ENCODE measurements at places on chromosomes 5 and 9.

- DNase-seq = no peak
Observed at GRCh38 chr5:139383275-139383992, at the start of gene SLC23A1. Gene SLC23A1 (minus strand): TSS chr5:139383297. CDS start chr5:139383253, 44 bp downstream.

DNA sequence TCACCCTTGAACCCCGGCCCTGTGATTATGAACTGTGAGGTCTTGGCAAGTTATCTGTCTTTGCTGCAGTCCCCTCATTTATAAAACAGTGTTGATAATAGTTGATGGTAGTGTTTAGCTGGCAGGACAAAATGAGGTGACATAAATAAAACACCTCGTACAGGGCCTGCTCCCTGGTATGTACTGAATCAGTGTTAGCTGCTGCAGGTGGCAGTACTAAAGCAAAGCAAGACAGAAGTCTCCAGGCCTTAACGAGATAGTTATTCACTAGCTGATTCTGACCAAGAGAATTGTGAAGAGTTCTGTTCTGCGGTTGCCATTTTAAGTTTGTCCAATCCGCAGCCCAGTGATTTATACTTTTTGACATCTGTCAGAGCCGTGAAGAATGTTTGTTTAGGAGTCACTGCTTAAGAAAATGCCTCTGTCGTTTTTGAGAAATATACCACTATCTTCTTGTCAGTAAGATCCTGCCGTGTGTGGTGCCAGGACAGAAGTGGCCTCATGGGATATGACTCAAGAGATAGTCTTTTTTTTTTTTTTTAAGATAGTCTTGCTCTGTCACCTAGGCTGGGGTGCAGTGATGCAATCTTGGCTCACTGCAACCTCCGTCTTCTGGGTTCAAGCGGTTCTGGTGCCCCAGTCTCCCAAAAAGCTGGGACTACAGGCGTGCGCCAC is 75.9 kb downstream of the KDM4C start:
- no peak for DNase-seq

- DNase-seq = no peak
Observed at GRCh38 chr9:107239474-107239873, 43.6 kb upstream of the RAD23B start.

DNA sequence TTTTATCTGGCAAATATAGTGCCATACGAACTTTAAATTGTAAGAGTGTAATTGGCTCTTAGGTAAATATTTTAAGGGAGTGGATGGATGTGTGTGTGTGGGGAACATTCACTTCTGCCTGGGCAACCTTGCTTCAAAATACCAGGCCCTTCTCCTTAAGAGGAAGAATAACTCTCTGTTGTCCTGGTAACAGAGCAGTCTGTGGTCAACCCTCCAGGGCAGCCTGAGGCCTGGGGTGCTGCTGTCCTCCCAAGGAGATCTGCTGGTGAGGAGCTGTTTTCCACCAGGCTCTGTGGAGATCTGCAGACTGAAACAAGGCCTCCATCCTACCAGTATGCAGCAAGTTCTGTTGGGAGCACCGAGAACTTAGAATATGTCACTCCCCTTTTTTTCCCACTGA is 325.2 kb downstream of the PSAT1 start:
- DNase-seq = no peak

GRCh38 chr5:37247496-37247895 is 1.7 kb downstream of the CPLANE1 start:
- DNase-seq = no peak

DNA sequence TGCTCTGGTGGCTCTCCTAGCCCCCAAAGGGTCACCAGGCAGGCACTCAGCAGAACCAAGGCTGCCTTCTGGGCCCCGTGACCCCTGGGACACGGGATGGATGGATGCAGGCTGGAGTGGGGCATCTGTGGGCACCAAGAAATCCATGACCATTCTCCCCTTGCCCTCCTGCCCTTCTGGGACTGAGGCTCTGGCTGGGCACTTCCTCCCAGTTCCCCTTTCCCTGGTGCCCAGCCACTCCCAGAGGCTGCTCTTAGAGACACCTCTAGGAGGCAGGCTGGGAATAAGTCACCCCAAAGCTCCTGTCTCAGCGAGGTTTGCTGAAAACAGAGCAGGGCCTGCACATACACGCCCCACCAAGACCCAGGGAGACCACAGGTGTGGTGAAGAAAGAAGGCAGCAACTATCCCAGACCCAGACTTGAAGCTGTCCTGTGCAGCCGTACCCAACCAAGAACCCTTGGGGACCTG is 943 bp downstream of the STING1 start:
- no peak for DNase-seq

GRCh38 chr5:54175-54730 is 37.7 kb upstream of the PLEKHG4B start:
- DNase-seq = no peak

GRCh38 chr9:122144836-122145591 is 14.6 kb downstream of the NDUFA8 start:
- no peak for DNase-seq

DNA sequence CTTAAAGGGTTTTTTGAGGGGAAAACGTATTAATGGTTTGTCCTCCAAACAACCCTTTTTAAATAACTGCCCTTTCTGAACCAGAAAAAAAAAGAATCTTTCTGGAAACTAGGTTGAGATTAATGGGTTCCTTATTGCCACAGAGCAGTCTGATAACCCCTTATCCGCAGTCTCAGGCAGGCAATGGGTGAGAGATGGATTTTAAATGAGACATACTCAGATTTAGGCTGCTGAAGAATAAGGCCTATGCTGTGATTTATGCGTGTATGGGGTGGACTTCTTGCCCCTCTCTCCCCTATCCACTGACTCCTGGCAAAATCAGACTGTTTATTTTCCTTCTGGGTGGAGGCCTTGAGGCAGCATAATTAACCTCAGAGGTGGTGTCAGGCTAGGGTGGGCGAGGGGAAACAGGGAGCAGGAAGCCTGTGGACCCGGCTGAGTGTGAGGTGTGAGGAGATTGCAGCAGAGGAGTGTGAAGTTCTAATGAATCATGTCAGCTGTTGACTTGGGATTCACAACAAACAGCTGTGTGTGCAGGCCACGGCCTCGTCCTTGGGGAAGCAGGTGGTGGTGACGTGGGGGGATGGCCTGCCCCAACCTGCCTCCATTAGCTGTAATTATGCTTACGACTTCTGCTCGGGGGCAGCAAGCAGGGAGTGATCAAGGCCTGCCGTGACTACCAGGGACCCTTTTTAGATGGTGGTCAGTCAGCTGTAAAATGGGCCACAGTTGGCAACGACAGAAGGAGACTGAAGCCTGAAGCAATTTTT is 196.4 kb downstream of the SEMA6A start:
- peak; percentile 70 for DNase-seq

DNA sequence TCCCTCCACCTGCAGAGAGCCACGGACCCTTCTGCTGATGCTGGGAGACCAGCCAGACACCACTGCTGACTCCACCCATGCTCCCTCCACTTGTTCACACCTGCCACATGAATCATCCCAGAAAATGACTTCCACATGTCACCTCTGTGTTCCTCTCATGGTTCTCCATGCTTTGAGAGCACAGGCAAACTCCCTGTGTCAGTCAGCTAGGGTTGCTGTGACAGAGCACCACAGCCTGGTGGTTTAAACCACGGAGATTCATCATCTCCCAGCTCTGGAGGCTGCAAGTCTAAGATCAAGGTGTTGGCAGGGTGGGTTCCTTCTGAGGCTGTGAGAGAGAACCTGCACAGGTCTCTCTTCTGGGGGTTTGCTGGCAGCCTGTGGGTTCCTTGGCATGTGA is 381.4 kb downstream of the GADD45G start:
- DNase-seq = no peak

- no peak for DNase-seq
Observed at GRCh38 chr5:142287096-142287972, 37.5 kb downstream of the SPRY4 start.

- DNase-seq = no peak
Observed at GRCh38 chr5:131991593-131992324, 19.7 kb downstream of the ACSL6 start.

DNA sequence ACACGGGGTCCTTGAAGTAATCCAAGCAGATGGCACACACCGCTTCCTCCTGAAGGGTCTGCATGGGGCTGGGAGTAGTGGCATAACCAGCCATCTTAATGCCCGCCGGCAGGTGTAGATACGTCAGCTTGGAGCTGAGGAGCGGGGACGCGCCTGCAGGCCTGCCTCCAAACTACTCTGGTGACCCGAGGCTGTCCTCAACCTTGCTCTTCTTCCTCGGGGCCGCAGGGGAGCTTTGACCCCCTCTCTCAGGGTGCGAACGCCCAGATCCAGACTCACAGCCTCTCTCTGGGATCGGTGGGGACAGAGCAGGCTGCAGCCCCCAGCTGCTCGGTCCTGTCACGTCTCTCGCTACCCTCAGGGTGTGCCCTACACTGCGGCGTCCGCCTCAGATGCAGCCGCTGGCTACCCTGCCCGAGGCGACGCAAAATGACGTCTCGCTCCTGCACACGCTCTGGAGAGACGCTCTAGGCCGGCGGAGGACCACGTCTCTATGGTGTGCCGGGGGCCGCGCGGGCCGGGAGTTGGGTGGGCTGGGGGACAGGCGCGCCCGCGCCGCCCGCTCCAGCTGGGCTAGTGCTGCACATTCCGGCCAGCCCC is at the start of gene TRIM52:
TRIM52 (minus strand) TSS at position 424 of the 600 bp plus-strand sequence; CDS start at position 94, 330 bp downstream.
- DNase-seq = no peak

GRCh38 chr9:36762958-36763357 is 190.3 kb downstream of the MELK start:
- DNase-seq = no peak

DNA sequence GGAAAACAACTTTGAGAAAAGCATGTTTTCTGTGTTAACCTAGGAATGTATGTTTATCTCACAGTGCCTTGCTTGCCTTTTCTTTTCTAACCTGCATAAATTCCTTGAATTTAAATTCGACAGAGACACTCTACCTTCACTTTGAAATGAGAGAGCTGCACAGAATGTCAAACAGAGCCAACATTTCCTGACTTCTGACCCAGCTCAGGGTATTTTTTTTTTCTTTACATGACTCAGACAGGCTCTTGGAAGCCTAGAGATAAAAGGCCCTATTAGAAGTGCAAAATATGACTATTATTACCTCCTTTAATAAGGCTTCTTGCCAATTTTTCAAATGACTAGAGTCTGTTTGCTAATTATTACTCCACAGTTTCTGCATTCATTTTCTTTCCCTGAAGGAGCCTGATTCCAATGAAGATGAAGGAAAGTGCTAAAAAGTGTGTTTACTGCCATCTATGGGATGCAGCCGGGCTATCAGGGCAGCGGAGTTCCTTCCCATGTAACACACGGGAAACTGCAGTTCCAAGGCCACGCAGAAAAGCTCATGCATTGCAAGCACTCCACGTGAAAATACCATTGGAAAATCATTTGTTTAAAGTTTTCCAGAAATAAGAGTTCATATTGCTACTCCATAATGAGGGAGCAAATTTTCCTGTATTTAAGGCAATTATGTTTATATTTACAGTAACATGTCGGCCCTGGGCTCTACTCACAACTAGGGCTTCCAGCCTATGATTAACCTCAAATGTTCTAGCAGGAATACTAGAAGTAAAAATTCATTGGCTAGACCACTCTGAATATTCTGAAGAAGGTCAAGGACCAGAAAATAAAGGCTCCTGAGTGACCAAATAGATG is 485.6 kb downstream of the ZSWIM6 start:
- no peak for DNase-seq

DNA sequence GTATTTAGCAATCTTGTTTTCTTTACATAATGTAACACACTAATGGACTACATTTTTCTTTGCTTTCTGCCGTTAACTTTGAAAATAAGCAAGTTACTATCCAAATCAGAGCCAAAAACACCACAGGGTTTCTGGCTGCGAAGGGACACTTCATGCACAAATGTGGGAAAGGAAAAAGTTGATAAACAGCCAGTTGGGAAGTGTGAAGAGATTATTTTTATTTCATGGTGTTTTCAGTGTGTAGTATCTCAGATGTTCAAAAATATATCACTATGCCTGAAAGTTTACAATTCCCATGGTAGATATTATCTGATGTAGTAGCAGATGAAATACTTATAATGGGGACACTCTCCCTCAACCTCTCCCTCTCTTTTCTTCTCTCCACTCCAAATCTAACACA is 135.3 kb downstream of the CETN3 start:
- DNase-seq = no peak

GRCh38 chr9:4591123-4591500 is 71.0 kb upstream of the PLPP6 start:
- no peak for DNase-seq
